Keratinocyte (primary cell): ENCODE measurements at places on chromosomes 3 and 15. TPM values are rescaled to one million over a fixed set of nuclear protein-coding genes. Genes with fewer than 3 reads are reported as not detected.

- no peak overlapping the region for H3K27ac ChIP-seq
- H3K4me1 ChIP-seq: no peaks in the 10 kb centered on the region
- H3K36me3 ChIP-seq: no peaks in the 10 kb centered on the region
- H3K4me3 ChIP-seq: no peak overlapping the region
- peaks cover 4% of the 10 kb centered on the region for H3K27me3 ChIP-seq
Measured at GRCh38 chr15:61474796-61475195, 245.7 kb upstream of the RORA start.

DNA sequence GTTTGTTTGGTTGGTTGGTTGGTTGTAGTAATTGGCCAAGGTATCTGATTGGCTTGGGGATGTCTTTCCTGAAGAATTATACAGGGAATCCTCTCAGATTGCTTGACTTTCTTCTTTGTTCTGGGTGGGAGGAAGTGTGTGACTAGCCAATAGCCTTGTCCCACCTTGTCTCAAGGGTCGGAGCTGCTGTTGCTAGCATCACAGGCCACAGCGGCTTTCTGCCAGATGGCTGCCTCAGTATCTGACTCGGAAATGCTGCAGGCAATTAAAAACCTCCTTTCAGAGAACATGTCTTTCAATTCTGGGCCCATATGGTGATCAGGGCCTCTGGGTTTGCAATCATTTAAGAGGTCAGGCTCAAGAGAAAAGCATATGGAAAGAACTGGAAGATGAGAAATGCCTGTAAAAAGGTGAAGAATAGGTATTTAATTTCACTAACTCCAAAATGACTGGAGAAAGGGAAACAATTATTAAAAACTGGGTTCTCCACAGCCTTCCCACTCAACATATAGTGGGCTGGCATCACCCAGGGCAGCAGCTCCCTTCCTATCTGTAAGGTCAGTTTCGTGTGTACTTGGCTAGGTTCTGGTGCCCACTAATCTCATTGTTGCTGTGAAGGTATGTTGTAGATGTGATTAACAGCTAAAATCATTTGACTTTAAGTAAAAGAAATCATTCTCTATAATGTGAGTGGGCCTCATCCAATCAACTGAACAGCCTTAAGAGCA, 32.4 kb downstream of the TGFBR2 start:
- H3K36me3 ChIP-seq: peaks cover 11% of the 10 kb centered on the region
- DNase-seq: no peak
- no peaks in the 10 kb centered on the region for H3K4me1 ChIP-seq
- H3K27me3 ChIP-seq: no peaks in the 10 kb centered on the region

GRCh38 chr15:100934726-100935125, 15.6 kb downstream of the LRRK1 start:
- no peak overlapping the region for H3K27ac ChIP-seq
- no peak overlapping the region for H3K4me3 ChIP-seq
- H3K4me1 ChIP-seq: peaks cover 6% of the 10 kb centered on the region
- H3K27me3 ChIP-seq: no peaks in the 10 kb centered on the region
- H3K36me3 ChIP-seq: peaks cover 3% of the 10 kb centered on the region

GRCh38 chr15:39459548-39459947, 121.3 kb upstream of the THBS1 start:
- H3K27ac ChIP-seq: no peak overlapping the region
- H3K27me3 ChIP-seq: no peaks in the 10 kb centered on the region
- H3K4me3 ChIP-seq: no peak overlapping the region
- DNase-seq: no peak

Gene C3orf85
- polyA plus RNA-seq: not detected in 3 replicates
